ENCODE measurements at places on chromosomes 3 and 15. TPM values are rescaled to one million over a fixed set of nuclear protein-coding genes. Genes with fewer than 3 reads are reported as not detected.
A peak's percentile ranks its signal among the peaks of the same experiment; 100 is the strongest.

GRCh38 chr15:38648121-38648843, 83.7 kb upstream of the RASGRP1 start:
- peak; percentile 55 for DNase-seq

Gene C15orf62
- 0.34 TPM for total RNA-seq

DNA sequence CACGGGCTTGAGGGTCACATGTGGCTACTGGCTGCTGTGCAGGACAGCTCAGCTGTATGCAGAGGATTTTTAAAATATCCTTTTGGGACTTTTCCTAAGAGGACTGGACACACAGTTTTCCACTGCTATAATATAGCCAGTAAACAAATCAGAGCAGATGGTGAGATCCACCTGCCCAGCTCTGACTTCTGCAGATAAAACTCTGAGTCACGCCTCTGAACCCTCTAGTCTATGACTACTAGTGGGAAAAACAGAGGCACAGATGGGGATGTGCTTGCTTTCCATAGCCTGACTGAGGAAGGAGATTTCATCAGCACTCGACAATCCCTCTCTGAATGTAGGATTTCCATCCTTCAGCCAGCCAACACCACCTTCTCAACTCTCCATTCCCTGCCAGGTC, 45.1 kb downstream of the COLQ start:
- no peak for DNase-seq

Gene COMMD4
- 80.7 TPM for total RNA-seq

DNA sequence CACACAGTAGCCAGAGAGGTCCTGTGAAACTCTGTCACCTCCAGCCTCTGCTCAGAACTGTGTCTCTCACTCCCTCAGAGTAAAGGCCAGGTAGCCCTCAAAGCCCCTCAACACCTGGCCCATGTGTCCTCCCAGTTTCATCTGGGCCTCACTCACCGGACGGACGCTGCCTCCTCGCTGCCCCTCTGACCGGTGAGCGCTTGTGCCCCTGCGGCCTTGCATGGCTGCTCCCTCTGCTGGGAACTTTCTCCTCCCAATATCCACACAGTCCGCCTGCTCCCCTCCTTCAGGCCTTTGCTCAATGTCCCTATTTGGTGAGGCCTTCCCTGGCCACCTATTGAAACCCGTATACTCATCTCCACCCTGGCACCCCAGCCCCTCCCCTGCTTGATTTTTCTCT, 36.8 kb upstream of the TRH start:
- no peak for DNase-seq

Gene STAB1
- total RNA-seq = 53.1 TPM

DNA sequence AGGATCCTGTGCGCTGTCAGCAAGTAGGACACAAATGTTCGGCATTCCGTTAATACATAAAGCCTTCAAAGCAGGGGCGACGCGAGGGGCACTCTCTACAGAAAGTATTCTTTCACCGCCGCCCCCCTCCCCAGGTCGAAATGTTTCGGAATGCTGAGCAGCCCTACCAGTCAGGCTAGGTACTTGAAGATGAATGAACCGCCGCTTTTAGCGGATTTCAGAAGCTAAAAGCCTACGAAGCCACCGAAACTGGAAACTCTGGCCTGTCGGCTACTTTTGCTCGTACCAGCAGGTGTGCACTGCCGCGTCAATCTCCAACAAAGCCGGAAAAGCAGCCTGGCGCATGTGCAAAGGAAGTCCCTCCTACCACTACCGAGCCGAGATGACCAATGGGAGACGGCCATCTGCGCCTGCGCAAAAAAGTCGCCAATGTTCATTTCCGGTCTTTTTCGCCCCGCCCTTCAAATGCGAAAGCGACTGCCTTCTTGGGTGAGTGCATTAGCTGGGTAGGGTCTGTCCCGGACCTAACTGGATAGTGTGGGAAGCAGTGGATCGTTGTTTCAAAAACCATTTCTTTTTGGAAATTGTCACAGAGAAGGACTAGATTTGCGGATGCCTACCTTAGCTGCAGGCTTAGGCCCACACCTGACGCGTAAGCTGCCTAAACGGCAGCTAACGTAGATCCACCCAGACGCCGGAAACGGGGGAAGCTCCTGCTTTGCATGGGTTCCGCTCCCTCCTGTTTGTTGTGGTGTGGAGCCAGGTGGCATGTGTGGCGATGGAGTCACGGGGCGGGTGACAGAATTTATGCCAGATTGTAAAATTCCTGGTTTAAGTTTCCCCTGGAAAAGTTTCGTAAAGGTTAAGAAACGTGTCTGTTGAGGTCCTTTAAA, at the start of gene WDR5B:
Gene WDR5B, minus strand, starts transcription at position 301 of the 893 bp plus-strand sequence. CDS start 534 bp downstream, outside the sequence.
- DNase-seq = peak; percentile 99

Gene BCHE
- 4.1 TPM for total RNA-seq

DNA sequence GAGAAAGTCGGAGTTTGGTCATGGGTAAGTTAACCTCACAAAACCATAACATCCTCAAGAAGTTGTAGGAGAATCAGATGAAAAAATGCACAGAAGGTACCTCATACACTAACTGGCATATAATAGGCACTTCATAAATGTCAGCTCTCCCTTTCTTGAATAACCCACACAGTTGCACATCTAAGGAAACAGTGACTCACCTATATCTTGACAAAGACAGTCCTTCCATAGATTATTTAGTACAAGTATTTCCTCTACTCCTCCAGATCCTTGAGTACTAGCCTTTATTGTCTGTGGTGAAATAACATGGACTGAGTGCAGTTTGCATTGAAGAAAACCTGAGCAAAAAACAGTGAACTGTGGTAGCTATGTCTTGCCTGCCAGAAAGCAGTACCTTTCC, 46.6 kb downstream of the MAGI1 start:
- no peak for DNase-seq

DNA sequence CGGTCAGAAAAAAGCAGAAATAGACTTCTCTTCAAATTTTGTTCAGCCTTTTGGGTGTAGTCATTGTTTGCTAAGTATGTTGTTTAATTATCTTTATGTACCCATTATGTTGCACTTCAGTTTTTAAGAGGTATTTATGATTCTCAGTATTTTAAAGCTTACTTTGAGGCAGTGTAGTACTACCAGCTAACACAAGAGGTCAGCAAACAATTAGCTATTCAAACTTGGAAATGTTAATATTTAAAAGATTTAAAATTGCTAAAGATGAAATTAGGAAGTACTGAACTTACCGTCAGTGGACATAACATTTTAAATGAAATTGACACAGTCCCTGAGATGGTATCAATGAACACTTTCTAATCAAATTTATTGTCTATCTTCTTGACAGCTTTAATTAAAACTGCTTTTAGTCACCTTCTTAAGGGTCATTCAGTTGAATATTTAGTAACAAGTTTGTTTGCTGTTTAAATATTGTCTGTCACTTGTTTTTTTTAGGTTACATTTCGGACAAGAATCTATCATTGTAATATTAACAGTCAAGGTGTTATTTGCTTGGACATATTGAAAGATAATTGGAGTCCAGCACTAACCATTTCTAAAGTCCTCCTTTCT, 28.1 kb downstream of the NKIRAS1 start:
- DNase-seq = no peak

Gene HIGD2B
- total RNA-seq = not detected

DNA sequence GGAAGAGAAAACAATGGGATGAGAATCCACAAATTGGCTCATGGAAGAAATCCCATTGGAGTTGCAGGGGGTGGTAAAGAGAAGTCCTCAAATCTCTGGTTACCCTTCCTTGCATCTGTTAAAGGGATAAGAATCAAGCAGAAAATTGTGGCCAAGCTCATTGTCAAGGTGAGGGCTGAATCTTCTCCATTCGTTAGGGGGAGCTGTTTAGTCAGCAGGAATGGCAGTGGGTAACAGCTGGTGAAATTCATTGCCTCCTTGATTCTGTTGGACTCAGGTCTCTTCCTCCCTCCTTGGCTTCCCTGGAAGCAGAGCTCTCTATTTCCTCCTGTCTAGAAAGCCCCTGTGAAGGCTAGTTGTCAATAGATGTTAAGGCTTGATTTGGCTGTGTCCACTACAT, 343.1 kb upstream of the SEMA6D start:
- DNase-seq = no peak

Gene EPB42
- total RNA-seq = 0.18 TPM

- DNase-seq = peak; percentile 95
Observed at GRCh38 chr15:40285151-40285550, 2.3 kb upstream of the ANKRD63 start.

DNA sequence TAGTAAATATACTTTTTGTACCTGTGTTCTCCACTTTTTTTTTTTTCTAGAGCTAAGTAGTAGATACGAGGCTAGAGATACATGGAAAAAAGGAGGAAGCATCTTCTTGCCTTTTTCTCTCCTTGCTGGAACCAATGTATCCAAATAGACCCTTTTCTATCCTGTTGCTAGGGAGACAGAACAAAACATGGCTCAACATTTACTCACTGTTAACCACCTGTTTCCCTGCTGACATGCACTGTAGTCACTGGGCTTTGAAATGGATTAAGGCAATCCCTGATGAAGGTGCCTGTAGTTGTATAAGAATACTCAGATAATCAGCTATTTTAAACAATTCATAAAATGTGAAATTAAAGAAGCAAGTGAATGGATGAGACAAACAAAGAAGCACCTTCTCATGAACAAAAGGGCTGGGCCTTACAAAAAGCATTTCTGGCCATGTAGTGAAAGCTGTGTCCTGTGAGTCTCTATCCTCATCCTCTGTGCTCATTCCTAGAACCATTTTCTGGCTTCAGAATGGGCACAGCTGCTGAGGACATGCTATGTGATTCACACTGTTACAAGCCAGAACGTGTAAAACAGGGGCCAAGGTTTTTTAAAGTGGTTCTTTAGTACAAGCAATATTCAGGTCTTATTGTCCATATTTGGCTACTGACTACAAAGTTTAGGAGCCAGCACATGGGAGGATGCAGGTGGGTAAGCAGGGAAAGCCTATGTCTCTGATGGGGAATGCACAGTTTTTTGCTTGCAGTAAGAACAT, 100.4 kb upstream of the NDN start:
- DNase-seq = no peak

- DNase-seq = no peak
Observed at GRCh38 chr3:150407808-150408220, 284 bp upstream of the TSC22D2 start.

- no peak for DNase-seq
Observed at GRCh38 chr3:63977893-63978292, 45.4 kb downstream of the PSMD6 start.

DNA sequence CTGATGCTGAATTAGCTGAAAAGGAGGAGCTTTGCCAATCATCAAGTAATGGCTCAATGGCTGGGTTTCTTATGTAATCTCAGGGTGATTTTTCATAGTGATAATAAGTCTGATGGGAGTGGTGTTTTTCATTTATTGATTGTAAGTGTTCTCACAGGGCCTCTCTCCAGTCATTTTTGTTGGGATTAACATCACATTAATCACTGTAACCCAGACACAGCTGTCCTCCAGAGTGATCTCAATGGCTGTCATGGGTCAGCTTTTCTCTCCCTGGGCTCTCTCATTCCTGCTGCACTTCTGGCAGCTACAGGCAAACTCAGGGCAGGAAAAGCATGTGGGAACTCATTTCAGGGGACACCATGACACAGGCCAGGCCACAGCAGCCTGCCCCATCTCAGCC, 162.9 kb downstream of the LRTM1 start:
- no peak for DNase-seq

Gene AADACL2
- total RNA-seq = not detected

Gene PLCB2
- 17.9 TPM for total RNA-seq

GRCh38 chr3:58973796-58974195, 76.0 kb downstream of the CFAP20DC start:
- DNase-seq = no peak

DNA sequence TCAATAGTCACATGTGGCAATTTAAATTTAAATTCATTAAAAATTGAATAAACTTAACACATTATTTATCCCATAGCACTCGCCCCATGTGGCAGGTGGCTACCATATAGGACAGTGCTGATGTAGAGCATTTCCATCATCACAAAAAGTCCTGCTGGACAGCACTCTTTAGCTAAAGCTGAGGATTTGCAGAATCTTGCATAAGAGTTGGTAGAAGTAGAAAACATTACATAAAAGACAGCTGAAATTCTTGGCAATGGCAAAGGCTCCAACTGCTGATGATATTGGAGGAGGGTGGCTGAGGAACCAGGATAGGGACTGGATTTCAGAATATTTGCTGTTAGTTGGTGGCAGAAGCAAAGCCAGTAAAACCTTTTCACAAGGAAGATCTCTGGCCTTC, 230.7 kb upstream of the SATB1 start:
- peak; percentile 7 for DNase-seq

Gene GOLGA8M
- 1.8 TPM for total RNA-seq

Gene C3orf62
- 5.2 TPM for total RNA-seq

Gene CD86
- 11.5 TPM for total RNA-seq

Gene DENND6A
- 53.8 TPM for total RNA-seq

DNA sequence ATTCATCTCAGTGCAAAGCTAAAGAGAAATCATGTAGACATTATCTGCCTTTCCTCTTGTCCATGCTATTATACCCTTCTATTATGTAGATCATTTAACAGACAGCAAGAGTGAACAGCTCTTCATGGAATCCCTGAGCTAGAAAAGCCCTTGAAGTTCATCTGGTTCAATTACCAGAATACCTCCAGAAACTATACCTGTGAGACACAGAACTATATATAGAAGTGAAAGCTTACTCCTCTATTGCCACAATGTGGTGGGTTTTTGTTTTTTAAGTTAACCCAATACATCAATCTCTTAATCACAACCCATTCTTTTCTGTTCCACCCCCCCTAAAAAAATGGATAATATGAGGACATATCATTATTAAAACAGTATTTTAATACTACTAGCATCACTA, 347.7 kb downstream of the PLCL2 start:
- no peak for DNase-seq

GRCh38 chr3:99731499-99731898, 86.2 kb upstream of the CMSS1 start:
- DNase-seq = no peak

Gene PLSCR4
- 95.2 TPM for total RNA-seq

Gene FOXB1
- total RNA-seq = not detected

Gene TMEM207
- total RNA-seq = not detected

DNA sequence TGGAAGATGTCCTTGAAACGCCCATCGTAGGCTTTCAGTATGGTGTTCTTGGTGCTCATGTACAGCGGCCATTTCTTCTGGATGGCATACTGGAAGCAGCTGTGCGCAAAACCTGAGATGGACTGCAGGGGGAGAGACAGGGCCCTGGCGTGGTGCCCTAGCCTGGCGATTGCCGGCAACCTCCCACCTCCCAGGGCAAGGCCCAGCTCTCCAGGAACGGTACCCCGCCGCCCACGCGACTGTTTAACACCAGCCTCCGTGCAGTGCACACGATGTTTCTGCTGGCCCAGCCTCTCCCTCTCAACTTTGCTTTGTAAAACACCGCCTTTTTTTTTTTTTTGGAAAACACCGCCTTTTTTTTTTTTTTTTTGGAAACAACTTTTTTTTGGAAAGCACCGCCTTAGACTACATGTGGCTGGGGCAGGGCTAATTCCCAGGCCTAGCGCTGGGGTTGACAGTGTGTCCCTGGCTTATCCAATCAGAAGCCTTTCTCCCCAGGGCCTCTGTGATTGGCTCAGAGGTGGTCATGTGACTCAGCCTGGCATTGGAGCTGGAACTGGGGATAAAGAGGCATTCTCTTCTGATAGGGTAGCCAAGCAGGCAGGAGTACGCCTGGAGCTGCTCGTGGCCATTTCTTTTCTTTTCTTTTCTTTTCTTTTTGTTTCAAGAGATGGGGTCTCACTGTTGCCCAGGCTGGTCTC, 14.7 kb downstream of the IDH2 start:
- no peak for DNase-seq

- DNase-seq = no peak
Observed at GRCh38 chr3:25427563-25427941, 511 bp upstream of the RARB start.

All from lung (tissue), 17 donors.